ENCODE measurements at places on chromosomes 6 and 20.
A peak's percentile ranks its signal among the peaks of the same experiment; 100 is the strongest.

GRCh38 chr6:116030770-116031169 is 29.9 kb downstream of the FRK start:
- DNase-seq = no peak

- DNase-seq = no peak
Observed at GRCh38 chr6:166253281-166253681, 54.9 kb downstream of the PRR18 start.

DNA sequence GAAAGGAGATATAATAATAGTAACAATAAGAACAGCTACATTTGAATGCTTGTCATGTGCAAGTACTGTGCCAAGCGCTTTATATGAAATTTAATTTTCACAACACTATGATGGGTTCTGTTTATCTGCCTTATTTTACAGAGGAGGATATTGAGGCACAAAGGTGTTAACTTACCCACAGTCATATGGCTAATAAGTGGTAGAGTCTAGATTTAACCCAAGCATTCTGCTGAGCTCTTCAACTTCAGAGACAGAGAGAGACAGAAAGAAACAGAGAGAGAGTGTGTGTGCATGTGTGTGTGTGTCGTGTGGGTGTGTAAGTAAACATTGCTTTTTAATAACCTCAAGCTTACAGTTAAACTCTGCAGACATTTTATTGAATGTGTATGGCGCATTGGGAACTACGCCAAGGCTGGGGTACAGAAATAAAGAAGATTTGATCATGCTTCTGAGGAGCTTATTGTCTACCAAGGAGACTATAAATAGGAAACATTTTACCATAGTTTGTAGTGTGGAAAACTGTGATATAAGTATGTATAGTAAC is 12.9 kb downstream of the TBPL1 start:
- DNase-seq = peak; percentile 29

DNA sequence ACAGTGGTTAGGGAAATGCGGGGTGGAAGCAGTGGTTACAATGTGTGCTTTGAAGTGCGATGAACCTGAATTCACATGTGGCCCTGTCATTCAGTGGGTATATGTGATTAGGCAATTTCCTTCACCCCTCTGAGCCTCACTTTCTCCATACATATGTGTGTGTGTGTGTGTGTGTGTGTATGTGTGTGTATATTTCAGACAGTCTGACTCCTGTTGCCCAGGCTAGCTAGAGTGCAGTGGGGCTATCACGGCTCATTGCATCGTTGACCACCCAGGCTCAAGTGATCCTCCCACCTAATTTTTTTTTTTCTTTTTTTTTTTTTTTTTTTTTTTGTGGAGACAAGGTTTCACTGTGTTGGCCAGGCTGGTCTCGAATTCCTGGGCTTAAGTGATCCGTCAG is 6.3 kb downstream of the PPP1R14C start:
- no peak for DNase-seq

DNA sequence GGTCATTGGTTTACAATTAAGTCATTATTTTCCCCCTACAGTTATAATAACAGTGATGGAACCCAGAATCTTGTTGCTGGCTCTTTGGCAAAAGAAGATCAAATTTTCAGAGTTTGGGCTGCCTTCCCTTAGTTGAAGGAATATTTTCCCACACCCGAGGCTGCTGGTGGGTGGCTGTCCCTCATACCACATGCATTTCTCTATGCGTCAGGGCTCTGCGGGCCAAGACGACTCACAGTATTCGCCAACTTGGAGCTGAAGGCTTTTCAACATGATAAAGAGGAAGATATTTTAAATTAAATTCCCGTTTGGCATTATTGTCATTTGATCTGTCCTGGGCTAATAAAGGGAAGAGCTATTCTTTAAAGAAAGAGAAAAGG is 102.2 kb upstream of the SASH1 start:
- DNase-seq = no peak

- no peak for DNase-seq
Observed at GRCh38 chr20:48626938-48627736, 200.7 kb downstream of the PREX1 start.
